Activated naive CD4-positive, alpha-beta T cell treated with anti-CD3 and anti-CD28 coated beads for 36 hours (primary cell): ENCODE measurements at places on chromosomes 16 and 17. TPM values are rescaled to one million over a fixed set of nuclear protein-coding genes. Genes with fewer than 3 reads are reported as not detected.

DNA sequence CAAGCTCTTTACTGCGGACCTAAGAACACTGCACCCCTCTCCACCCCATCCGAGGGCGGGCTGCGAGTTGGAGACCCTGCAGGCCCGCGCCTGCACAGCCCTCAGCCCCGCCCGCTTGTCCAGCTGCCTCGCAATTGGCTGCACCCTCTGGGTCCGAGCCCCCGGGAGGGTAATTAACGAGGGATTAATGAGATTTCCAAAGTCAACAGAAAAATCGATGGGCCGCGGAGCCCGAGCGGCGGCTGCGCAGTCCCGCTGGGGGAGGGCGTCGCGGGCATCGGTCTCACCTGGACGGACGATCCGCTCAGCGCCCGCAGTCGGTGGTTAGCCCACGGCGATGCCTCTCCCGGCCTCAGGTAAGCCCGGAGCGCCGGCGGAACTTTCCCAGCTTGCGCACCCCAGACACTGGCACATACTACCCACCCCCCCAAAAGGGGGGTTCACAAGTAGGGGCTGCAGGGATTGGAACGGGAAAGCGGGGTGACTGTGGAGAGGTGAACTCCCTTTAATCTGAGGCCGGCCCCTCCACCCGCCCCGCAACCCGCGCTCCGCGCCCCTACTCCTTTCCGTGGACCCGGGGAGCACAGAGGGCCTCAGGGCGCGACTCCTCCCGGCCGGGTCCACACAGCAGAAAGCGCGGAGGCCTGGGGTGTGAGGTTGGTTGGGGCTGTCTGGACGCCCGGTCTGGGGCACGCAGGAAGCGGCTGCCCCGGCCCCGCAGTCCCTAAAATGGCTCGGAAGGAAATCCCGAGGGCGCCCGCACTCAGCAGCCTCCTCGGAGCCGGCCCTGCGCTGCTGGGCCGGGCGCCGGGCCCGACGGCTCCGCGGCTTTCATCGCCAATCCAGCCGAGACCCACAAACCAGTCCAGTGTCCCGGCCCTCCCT lies at the start of gene OTOP3:
Gene OTOP3 (plus strand): TSS at position 314 of the 885 bp plus-strand sequence. CDS start 24 bp downstream, at position 338.
- no peak for DNase-seq

DNA sequence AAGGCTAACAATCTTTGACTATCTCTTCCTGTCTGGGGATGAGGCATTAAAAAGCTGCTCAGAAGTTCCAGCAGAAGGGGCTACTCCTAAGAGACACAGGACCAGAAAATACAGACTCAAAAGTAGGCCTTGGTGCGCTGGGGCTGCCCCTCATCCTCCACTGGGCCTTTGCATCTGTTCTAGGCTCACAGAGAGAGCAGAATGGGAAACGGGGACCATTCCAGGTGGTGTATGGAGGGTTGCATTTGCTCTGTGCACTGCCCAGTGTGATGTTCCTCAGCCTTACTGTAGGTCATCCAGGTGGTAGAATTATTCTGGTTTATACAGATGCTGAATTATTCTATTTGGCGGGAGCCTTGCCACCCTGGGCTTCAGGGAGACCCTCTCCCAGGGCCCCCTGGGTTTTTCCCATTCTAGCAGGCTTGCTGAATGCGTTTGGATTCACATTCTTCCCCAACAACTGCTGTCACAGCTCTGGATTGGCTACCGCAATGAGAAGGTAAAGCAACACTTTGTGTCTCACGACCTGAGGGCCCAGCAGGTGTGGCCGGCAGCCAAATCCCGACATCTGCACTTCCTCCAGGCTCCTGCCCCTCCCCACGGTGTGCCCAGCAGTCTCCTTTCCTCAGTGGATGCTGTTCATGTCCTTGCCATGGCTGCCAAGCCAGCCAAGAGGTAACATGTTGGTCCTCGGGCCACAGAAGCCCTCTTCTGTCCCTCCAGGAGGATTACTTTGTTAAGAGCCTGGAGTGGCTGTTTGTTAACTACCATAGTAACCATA lies 25.0 kb upstream of the ZNHIT3 start:
- DNase-seq: no peak

GRCh38 chr16:59697236-59697635 lies 963.1 kb upstream of the GOT2 start:
- no peak for DNase-seq

GRCh38 chr16:29963021-29963743 lies 1.3 kb downstream of the TMEM219 start:
- DNase-seq: no peak

DNA sequence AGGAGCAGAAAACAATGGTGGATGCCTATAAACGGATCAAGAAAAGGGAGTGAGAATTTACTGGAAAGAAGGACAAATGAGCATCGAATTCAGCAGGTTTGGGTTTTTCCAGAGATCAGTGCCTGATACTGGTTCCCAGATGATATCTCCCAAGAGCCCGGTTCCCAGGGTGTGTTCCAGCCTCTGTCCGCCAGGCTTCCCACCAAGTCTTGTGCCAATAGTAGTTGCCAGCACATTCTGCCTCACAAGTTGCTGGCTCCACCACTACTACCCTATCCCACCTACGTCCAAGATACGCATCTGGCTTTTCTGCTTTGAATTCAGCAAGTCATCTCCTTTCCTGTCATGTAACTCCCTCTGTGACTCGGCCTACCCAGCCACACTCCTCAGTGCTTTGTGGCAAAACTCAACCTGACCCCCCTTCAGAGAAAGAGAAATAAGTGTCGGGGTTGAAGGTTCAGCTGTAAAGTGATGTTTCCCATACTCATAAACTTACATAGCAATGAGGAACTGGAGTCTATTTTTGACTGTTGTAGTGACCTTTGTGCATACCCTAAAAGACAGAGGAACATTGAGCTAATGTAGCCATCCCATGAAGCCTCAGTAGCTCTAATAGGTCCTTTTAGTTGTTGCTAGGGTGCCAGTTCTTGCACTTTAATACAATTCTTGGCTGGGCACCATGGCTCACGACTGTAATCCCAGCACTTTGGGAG lies 277.0 kb downstream of the IRX3 start:
- no peak for DNase-seq

GRCh38 chr17:51908841-51909537 lies 249.5 kb downstream of the CA10 start:
- DNase-seq: no peak

- no peak for DNase-seq
These were observed 827 bp upstream of the UBALD1 start for GRCh38 chr16:4615384-4616046.

The ZNF423 gene
- total RNA-seq: not detected
